ENCODE measurements at places on chromosomes 2 and 18.

- no peak for DNase-seq
- H3K36me3 ChIP-seq, result no peaks in the 10 kb centered on the region
- no peak overlapping the region for H3K27ac ChIP-seq
- no peak overlapping the region for H3K4me3 ChIP-seq
Observed at GRCh38 chr2:237864444-237864931, 5.1 kb downstream of the RAMP1 start.

DNA sequence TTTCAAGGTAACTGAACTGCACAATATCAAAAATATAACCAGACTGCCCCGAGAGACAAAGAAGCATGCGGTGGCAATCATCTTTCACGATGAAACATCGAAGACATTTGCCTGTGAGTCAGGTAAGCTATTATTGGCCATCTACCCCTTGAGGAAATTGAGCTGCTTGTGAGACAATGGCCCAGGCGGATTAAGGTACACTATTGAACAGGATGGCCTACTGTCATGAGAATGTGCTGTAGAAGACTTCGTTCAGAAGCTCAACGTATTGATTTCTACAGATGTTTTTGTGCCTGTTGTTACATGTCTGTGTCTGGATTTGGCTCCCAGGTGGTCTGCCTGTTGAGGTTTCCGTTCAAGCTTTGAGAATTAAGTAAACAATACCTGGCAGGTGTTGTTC, 198.7 kb downstream of the DOK6 start:
- H3K36me3 ChIP-seq, result no peaks in the 10 kb centered on the region
- H3K4me1 ChIP-seq, result no peaks in the 10 kb centered on the region
- no peak overlapping the region for H3K4me3 ChIP-seq
- DNase-seq, result no peak

DNA sequence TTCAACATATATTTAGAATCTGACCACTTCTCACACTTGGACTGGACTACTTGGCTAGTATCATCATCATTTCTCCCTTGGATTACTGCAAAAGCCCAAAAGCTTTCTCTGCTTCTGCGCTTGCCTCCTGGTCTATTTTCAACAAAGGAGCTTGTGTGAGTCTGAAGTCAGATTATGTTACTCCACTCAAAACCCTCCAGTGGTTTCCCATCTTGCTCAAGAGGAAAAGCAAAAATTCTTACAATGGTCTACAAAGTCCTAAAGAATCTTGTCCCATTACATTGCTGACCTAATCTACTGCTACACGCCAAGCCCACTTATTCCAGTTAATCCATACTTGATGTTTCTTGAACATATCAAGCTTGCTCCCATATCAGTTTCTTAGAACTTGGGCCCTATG, 9.6 kb downstream of the PREPL start:
- no peak overlapping the region for H3K4me3 ChIP-seq
- H3K36me3 ChIP-seq, result peaks cover 15% of the 10 kb centered on the region
- H3K4me1 ChIP-seq, result peaks cover 6% of the 10 kb centered on the region
- no peaks in the 10 kb centered on the region for H3K27me3 ChIP-seq
- no peak overlapping the region for H3K27ac ChIP-seq

GRCh38 chr2:137846993-137847392, 117.3 kb upstream of the HNMT start:
- DNase-seq, result no peak
- no peaks in the 10 kb centered on the region for H3K4me1 ChIP-seq
- H3K36me3 ChIP-seq, result no peaks in the 10 kb centered on the region

DNA sequence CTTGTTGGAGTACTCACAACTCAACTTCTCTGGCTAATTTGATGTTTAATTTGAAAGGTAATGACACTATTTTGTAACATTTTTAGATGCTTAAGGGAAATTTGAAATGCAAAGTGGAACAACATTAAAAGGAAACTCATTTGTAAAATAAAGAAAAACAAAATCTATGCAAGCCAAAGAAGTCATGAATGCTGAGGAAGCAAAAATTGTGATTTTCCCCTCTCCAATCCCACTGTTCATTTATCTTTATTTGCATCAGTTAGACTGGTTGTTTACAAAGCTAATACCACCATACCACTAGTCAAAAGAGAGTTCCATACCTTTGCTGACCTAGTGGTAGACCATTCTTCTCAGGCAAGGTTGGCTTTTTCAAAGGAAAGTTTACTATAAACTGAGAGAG, 2.2 kb upstream of the B4GALT6 start:
- no peak overlapping the region for H3K27ac ChIP-seq
- H3K4me3 ChIP-seq, result no peak overlapping the region
- H3K36me3 ChIP-seq, result peaks cover 4% of the 10 kb centered on the region
- peaks cover 11% of the 10 kb centered on the region for H3K4me1 ChIP-seq

DNA sequence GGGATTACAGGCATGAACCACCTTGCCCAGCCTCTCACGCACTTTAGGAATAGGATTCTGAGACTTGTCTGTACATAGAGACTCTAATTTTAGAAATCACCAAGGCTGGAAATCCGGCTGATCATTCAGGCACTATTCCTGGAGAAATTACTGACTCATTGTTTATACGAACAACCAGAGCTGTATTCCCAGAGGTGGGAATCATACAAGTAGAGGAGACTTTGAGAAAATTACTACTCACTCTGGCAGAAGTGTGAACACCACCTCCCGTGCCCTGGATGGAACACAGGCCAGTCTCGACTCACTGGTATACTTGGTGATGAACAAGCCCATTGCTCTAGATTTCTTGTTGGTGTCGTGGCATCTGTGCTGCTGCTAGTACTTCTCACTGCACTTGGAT, 5.8 kb upstream of the ADNP2 start:
- H3K36me3 ChIP-seq, result peaks cover 3% of the 10 kb centered on the region
- no peak overlapping the region for H3K4me3 ChIP-seq
- no peak overlapping the region for H3K27ac ChIP-seq
- H3K27me3 ChIP-seq, result no peaks in the 10 kb centered on the region
- no peak for DNase-seq
- peaks cover 27% of the 10 kb centered on the region for H3K4me1 ChIP-seq

DNA sequence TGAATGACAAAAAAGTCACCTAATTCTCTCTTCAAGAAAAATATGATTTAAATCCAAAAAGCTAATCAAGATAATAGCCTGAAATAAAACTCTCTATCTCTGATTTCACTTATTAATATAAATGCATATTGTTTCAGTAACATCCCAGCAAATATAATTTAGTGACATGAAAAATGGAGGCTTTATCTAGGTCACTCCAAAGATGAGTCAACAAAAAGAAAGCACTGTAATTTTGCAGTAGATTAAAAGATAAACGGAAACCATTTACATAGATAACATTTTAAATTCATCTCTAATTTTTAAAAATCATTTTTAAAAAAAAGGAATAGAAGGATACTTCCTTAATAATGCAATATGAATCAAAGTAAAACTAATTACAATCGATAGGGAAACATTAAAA, 76.9 kb downstream of the INPP5D start:
- no peak for DNase-seq
- peaks cover 75% of the 10 kb centered on the region for H3K36me3 ChIP-seq
- H3K4me1 ChIP-seq, result peaks cover 40% of the 10 kb centered on the region
- no peak overlapping the region for H3K27ac ChIP-seq
- no peak overlapping the region for H3K4me3 ChIP-seq

DNA sequence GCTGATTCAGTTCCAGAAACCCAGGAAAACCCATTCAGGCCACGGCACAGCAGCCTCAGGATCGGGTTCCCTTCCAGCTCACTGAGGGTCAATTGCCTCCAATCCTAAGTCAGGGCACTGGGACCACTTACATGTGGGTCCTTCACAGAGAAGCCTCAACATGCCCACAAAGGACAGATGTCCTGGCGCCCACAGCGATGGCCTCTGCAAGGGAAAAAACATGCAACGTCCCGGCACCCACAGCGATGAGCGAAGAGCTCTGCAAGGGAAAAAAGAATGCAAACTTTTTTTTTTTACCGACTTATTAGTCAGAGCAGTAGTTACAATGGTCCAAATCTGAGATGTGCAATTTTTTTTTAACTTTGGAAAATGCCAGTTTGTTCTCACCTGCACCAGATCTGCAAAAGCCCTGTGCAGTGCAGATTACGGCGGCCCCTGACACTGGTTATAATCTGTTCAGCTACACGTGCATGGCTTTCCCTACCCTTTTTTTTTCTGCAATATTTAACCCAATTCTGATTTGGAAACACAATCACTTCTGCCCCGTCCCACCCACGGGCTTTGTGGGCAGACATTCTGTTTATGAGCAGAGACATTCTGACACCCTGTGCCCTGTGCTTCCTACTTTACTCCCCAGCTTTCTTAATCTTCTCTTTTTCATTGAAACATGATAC, 159.3 kb upstream of the SALL3 start:
- H3K4me1 ChIP-seq, result no peaks in the 10 kb centered on the region
- no peak overlapping the region for H3K27ac ChIP-seq
- H3K36me3 ChIP-seq, result no peaks in the 10 kb centered on the region

DNA sequence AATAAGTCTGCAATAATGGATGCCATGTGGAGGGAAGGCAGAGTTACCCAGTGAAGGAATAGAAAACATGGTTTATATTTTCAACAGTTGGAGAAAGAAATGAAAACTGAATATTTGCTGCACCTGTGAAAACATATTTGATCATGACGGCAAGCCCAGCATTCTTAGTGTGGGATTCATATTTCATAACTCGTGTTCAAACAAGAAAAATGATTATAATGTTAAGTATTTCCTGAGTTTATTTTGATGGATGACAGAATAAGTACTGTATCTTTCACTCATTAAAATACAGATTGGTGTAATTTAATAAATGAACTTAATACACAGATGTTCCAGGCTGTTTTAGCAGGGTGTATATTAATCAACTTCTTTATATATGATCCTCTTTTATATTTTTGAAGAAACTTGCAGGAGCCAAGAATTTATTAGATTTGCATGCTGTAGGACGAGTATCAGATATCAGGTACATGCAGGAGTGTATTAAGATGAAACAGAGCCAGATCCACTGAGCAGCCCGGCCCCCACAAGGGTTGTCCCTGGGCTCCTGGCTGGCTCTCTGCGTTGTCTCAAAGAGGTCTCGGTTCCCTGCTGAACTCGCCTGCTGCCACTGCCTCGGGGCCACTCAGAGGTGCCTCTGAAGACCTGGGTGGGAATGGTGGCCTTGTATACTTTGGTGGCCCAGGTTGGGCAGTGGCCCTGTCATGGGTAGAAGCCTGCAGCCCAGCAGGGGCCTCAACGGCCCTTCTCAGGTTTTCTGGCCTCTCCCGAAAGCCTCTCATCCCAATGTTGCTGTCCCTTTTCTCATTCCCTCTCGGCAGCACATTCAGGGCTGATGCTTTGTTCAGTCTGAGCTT, 95.0 kb upstream of the LDAH start:
- H3K4me3 ChIP-seq, result no peak overlapping the region
- DNase-seq, result no peak
- peaks cover 2% of the 10 kb centered on the region for H3K4me1 ChIP-seq
- H3K36me3 ChIP-seq, result no peaks in the 10 kb centered on the region
- no peak overlapping the region for H3K27ac ChIP-seq

GRCh38 chr2:58032016-58032763, 14.4 kb upstream of the VRK2 start:
- H3K36me3 ChIP-seq, result peaks cover 33% of the 10 kb centered on the region
- peak overlapping the region; percentile 90 for H3K27ac ChIP-seq
- H3K4me3 ChIP-seq, result peak overlapping the region; percentile 14

GRCh38 chr2:109213646-109214433, 84.8 kb downstream of the SH3RF3 start:
- H3K4me1 ChIP-seq, result peaks cover 67% of the 10 kb centered on the region
- peak overlapping the region; percentile 71 for H3K4me3 ChIP-seq
- peaks cover 30% of the 10 kb centered on the region for H3K27me3 ChIP-seq

- peaks cover 26% of the 10 kb centered on the region for H3K4me1 ChIP-seq
- no peak for DNase-seq
- H3K36me3 ChIP-seq, result no peaks in the 10 kb centered on the region
- H3K27me3 ChIP-seq, result no peaks in the 10 kb centered on the region
- no peak overlapping the region for H3K4me3 ChIP-seq
- no peak overlapping the region for H3K27ac ChIP-seq
Observed at GRCh38 chr2:173991856-173992588, 26.8 kb upstream of the SP3 start.

DNA sequence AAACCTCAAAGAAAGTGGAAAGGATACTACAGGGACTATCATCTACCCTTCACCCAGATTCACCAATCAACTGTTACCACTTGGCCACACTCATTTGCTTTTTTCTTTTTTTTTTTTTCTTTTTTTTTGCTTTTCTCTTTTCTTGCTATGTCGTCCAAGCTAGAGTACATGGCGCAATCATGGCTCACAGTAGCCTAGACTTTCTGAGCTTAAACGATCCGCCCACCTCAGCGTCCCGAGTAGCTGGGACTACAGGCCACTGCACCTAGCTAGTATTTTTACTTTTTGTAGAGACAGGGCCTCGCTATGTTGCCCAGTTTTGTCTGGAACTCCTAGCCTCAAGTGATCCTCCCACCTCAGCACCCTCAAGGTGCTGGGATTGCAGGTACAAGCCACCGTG, 24.0 kb downstream of the BIN1 start:
- DNase-seq, result no peak
- no peaks in the 10 kb centered on the region for H3K27me3 ChIP-seq
- H3K4me1 ChIP-seq, result peaks cover 100% of the 10 kb centered on the region
- no peak overlapping the region for H3K4me3 ChIP-seq
- H3K36me3 ChIP-seq, result peaks cover 3% of the 10 kb centered on the region
- H3K27ac ChIP-seq, result peak overlapping the region; percentile 68

DNA sequence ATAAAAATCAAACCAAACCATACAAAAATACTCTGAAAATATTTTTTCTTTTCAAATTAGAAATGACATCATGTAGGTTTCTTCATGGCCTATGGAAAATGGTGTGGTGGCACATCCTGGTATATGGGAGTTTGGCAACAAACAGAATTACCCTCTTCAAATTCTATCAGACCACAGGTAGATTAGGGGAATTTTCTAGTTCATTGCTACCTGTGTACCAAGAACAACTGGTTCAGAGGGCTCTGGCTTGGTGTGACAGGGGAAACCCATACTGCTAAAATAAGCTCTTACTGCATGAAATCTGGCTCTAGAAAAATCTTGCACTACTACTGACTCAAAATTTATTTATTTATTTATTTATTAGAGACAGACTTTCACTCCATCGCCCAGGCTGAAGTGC, 63.4 kb upstream of the PELI1 start:
- H3K4me3 ChIP-seq, result no peak overlapping the region
- no peak for DNase-seq
- peak overlapping the region; percentile 76 for H3K27ac ChIP-seq

DNA sequence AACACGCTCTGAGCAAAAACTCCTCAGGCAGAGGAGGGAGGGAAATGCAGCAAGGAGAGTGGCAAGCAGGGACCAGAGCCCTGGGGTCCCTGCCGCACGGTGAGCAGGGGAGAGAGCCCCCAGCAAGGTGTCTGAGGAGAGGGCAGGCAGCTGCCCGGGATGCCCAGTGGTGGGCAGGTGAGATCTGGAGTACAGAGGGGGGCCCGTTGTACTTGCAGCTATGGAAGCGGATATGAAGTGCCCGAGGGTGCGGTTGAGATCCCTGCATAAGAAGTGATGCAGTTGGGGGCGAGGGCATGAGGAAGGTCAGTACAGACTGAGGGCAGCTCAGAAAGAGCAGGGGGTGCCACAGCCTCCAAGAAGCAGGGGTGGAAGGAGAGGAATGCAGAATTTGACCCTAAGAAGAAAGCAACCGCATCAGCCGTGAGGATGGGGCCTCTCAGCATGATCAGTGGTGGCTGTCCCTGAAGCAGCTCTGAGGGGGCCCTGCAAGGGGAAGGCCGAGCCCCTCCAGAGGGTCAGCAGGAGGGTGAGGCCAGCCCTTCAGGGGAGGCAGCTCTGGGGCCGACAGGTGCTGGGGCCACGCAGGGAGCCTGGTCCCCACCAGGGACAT, 29.4 kb downstream of the MTERF4 start:
- peaks cover 1% of the 10 kb centered on the region for H3K4me1 ChIP-seq
- no peak for DNase-seq
- H3K4me3 ChIP-seq, result no peak overlapping the region
- H3K27me3 ChIP-seq, result no peaks in the 10 kb centered on the region

GRCh38 chr18:11719050-11719449, 30.0 kb downstream of the GNAL start:
- no peak for DNase-seq
- H3K4me3 ChIP-seq, result no peak overlapping the region
- H3K4me1 ChIP-seq, result no peaks in the 10 kb centered on the region

Data from stimulated activated naive B cell treated with anti-CD40 and anti-IgM and Interleukin-4, amounts not matched to agents 10 μg/mL and 1 μg/mL and 100 μg/mL, for 72 hours (primary cell).